GM12878 (cell line): ENCODE measurements at places on chromosomes 11 and 22.

GRCh38 chr11:29352273-29352795, 664.5 kb downstream of the KCNA4 start:
- DNase-seq, result no peak

DNA sequence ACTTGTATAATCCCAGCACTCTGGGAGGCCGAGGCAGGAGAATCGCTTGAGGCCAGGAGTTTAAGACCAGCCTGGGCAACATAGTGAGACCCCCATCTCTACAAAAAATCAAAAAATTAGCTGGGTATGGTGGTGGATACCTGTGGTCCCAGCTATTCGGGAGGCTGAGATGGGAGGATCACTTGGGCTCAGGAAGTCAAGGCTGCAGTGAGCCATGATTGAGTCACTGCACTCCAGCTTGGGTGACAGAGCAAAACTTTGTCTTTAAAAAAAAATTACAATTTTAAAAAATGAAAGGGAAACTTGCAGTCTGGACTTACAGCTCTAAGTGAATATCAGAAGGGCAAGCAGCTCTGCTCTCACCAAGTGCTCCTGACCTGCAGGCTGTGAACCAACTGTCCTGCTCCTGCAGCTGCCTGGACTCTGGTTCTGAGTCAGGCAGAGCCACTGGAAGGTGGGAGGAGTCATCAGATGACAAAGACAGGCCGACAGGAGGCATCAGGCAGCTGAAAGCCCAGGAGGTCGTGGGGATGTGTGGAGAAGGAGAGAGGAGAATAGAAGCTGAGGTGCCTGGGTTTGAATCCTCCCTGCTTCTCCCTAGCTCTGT, 9.6 kb downstream of the SMTNL1 start:
- no peak for DNase-seq

DNA sequence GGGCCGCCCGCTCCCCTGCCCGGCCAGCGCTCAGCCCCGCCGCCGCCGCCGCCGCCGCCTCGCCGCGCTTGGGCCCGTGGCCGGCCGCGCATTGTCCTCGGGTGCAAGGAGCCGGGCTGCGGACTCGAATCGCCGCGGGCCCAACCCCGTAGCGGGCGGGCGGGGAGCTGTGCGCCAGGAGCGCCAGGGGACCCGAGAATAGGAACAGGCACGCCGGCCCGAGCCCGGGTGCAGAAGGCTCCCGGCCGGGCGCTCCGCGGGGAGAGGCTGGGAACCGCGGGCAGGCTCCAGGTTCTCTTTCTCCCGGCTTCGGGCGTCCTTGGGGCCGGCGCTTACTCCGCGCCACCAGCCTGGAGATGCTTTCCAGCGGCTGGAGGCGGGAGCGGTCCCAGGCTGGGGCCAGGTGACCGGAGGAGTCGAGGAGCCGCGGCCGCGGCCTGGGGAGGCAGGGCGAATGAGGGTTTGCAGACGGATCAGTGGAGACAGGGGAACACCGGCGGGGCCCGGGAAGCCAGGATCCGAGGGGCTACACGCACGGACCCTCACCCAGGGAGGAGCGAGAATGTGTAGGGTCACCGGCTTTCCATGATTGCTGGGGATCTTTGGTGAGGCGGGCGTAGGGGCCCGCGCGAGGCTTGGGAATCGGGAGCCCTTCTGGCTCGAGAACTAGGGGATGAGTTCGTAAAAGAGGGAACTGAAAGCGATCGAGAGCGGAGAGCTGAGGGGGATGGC, 726 bp downstream of the PKNOX2 start:
- no peak for DNase-seq

DNA sequence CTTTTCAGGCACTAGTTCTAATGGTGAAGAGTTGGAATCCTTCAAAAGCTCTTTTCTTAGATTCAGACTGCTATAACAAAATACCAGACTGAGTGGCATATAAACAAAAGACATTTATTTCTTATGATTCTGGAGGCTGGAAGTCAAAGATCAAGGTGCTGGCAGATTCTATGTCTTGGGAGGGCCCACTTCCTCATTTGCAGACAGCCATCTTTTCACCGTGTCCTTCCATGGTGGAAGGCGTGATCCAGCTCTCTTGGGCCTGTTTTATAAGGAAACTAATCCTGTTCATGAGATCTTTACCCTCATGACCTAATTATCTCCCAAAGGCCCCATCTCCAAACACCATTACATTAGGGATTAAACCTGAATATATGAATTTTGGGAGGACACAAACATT, 124.0 kb downstream of the NAV2 start:
- DNase-seq, result no peak

DNA sequence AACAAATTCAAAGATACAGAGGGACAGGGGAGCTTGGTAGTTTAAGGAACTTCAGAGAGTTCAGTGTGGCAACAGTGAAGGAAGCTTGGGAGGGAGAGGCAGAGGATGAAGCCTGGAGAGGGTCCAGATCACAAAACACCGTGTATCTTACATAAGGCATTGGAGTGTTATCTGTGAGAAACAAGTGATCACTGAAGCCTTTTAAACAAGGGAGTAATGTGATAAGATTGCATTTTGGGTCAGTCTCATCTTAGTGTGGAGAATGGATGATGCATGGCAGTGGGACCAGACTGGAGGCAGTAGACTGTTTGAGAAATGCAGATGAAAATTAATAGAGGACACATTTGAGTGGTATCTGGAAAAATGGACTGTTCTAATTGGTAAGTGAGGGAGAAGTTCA, 79.4 kb downstream of the EXT2 start:
- no peak for DNase-seq

DNA sequence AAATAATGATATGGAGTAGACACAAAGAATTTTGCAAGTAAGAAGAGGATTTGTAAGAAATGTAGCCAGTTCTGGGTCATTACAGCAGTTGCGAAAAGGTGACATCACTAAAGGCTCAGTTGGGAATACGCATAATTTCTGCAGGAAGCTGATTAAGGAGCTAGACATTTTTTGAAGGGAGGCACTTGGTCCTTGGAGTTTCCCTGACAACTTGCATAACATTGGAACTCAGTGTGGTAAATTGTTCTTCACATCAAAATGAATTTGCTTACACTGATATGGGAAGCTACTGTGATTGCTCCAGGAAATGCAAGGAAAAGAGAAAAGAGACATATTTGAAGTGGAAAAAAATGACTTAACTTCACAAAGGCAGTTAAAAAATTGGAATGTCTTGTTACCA, 626.1 kb downstream of the NELL1 start:
- no peak for DNase-seq

DNA sequence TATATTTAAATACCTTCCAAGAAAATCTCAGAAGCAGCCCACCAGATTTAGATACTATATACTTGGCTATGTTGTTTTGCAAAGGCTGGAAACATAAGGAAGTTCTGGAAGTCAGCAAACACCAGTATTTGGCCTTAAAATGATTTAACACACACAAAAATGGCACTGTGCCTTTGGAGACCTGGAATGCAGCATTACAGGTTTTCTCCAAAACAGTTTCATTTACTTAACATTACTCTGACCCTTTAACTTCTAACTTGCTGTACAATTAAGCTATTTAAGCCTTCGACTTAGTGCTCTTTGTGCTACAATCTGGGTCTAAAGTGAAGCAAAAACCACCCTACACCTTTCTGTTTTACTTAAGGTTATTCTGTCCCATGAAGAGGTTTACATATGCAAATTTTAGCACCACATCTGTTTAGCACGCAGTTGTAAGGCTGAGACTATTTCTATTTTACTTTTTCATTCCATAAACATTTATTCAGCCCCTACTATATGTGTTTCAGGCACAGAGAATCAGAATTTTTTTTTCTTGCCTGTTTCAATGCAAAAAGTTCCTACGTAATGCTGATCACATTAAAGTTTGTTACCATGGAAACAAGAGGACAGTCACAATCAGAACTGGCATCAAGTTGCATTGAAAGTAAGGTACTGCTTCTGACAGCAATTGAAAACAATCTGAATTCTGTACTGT, 70.3 kb downstream of the MAML2 start:
- no peak for DNase-seq

GRCh38 chr22:38921806-38922205, 35.6 kb upstream of the APOBEC3A start:
- no peak for DNase-seq

GRCh38 chr22:27416511-27417420, 384.8 kb downstream of the MN1 start:
- no peak for DNase-seq

DNA sequence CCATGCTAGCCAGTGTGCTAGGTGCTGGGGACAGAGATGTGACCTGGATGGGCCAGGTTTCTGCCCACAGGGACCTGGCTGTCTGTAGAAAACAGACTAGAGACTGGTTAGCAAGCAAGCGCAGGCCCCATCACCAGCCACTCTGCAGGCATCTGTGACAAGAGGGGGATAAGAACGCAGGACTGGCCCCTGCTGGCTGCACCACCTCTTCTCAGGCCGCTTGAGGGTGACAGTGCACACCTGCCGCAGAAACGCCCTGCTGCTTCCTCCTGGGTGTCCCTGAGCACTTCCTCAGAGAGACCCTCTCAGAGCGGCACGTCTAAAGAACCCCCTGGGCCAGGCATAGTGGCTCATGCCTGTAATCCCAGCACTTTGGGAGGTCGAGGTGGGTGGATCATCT, 5.9 kb upstream of the PICK1 start:
- no peak for DNase-seq

GRCh38 chr11:117070016-117070415, 28.2 kb downstream of the SIK3 start:
- DNase-seq, result no peak

GRCh38 chr22:33038131-33038772, 19.9 kb downstream of the SYN3 start:
- DNase-seq, result no peak

DNA sequence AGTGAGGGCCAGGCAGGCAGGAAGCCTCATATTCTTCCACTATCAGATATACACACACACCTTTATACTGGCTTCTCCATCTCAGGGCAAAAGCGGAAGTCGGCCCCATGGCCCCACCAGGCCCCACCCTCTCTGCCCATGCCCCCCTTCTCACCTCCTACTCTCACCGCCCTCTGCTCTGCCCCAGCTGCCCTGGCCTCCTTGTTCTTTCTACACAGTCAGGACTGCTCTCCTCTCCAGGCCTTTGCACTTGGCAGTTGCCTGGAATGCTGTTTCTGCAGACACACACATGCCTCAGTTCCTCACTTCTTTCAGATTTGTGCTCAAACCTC, 25.3 kb downstream of the OTOG start:
- DNase-seq, result no peak

DNA sequence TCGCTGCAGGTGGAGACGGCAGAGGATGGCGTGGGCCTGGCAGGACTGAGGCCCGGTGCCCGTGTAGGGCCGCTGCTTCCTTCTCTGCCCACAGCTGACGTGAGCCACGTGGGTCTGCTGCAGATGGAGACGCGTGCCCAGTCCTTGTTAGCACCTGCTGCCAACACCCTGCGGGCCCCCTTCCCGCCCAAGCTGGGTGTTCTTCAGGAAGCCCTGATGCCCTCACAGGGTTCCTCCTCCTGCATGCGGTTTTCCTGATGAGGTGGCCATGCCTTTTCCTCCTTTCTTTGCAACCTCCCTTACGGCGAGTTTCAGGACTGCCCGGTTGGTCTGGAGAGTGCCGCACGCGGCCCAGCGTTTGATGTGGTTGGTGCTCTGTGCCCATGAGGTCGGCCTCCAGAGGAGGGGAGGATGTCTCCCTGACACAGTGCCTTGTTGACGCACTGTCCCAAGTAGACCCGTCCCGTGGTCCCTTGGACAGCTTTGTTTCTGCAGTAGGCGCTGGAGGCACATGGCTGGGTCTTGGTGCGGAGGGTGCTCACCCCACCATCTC, 44.7 kb downstream of the AP2A2 start:
- DNase-seq, result no peak

DNA sequence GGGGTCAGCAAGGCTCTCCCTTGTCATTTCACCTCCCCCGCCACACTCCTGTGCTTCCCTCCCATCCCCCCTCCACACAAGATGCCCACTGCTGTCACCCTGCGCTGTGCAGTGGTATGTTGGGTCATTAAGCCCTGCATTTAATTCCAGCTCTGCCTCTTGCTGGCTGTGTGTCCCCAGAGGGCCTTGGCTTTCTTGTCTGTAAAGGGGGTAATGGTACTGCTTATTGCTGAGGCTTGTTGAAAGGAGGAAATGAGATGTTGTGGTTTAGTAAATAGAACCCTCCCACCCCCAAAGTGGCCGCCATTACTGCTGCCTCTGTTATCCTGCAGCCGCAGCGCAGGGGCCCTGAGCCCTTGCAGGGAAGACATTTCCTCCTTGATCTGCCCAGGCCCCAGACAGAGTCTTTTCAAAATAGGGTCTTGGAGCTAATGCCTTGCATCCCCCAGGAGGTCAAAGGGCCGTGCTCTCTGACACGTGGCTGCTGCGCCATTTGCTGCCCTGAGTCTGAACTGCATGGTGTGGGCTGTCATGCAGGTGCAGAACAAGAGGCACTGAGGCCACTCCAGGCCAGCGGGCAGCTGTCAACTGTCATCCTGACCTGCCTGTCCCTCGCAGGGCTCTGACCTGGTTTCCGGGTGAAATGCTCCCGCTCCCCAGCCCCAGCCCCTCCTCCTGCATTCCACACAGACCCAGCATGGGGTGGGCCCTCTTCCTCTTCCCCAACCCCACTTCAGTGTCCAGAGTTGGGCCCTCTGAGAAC, 18.7 kb downstream of the PVALB start:
- no peak for DNase-seq
